ENCODE measurements at places on chromosomes 5 and 9. TPM values are rescaled to one million over a fixed set of nuclear protein-coding genes. Genes with fewer than 3 reads are reported as not detected.

Gene NSG2
- not detected for total RNA-seq

Gene TIFAB
- not detected for total RNA-seq

Gene ZNG1A
- total RNA-seq: 46.7 TPM

Gene TMEFF1
- 45.8 TPM for total RNA-seq

Gene GFI1B
- total RNA-seq: not detected

Gene RUSC2
- 22.3 TPM for total RNA-seq

Gene TLX3
- total RNA-seq: 0.23 TPM

Gene RGS7BP
- 0.23 TPM for total RNA-seq

Gene KIAA1958
- 15.1 TPM for total RNA-seq

DNA sequence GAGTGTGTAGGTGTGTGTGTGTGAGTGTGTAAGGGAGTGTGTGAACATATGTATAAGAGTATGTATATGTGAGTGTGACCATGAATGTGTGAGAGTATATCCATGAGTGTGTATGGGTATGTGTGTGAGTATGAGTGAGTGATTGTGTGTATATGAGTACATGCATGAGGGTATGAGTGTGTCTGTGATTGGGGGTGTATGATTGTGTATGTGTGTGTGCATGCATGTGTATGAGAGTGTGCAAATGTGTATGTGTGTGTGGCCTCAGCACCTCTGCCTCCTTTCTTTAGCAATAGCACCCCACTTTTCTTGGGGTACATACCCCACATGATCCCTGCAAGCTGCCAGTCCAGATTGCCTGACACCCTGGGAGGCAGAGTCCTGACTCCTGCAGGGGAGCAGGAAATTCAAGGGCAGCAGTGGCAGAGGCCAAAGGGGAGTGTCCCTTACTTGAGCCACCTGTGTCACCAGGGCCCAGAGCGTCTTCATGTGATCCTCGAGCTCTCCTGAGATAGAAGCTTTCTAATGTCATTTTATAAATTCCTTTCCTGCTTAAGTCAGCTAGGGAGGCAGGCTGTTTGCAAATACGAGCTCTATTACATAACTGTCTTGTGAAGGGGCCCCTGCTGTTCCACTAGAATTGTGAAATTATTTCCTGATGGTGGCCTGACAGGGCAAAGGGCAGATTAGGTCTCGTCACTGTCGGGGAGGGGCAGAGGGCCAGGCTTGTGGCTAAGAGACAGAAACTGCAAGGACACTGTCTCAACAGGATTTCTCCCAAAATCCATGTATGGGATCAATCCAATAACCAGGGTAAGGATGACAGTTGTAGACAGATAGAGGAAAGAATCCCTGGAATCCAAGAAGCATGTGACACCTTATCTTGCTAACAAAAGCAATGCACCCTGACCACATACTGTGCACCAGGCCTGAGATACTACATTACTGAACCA, 389.1 kb downstream of the GADD45G start:
- DNase-seq: no peak

DNA sequence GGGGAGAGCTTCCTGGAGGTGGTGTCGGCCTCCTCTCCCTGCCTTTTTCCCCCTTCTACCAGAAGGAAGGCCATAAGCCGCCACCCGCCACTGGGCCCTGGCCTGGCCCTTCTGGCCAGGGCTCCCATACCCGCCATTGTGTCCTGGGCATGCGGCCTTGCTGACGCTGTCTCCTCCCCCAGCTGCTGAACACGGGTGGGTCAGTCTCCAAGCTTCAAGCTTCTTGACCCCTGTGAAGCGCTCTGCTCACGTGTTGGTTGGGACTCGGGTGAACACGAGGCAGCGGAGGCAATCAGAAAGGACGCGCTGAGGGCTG, 24.2 kb upstream of the UBAC1 start:
- DNase-seq: no peak

- DNase-seq: no peak
Observed at GRCh38 chr5:64160201-64160600, 5.4 kb upstream of the RNF180 start.

- no peak for DNase-seq
Observed at GRCh38 chr5:122173474-122174415, 44.4 kb downstream of the ZNF474 start.

- no peak for DNase-seq
Observed at GRCh38 chr5:80239680-80240367, 16.0 kb downstream of the SERINC5 start.

- no peak for DNase-seq
Observed at GRCh38 chr9:29006628-29007027, 1433.3 kb upstream of the C9orf72 start.

DNA sequence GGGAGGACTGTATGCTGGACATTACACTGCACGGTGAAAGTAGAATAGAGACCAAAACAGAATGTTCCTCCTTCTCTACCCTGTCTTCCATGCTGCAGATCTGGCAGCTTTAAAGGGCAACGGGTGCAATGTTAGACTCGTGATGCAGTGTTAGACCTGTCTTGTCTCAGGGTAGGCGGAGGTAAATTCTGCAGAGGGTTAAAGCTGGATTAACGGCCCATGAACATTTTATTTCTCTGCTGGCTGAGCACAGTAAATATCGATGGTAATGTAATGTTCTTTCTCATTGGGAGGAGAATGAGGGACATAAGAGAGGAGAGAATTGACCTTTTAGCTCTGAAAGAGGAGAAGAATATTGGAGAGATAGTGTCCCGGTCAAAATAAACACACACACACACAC, 178.9 kb downstream of the NMUR2 start:
- DNase-seq: no peak

- DNase-seq: no peak
Observed at GRCh38 chr5:16961131-16961530, 25.0 kb upstream of the MYO10 start.

GRCh38 chr5:133754575-133755169, 142.3 kb upstream of the FSTL4 start:
- peak; percentile 60 for DNase-seq

- DNase-seq: peak; percentile 36
Observed at GRCh38 chr5:126339215-126339805, 83.9 kb upstream of the GRAMD2B start.

- DNase-seq: no peak
Observed at GRCh38 chr9:105005186-105005585, 77.2 kb upstream of the ABCA1 start.

DNA sequence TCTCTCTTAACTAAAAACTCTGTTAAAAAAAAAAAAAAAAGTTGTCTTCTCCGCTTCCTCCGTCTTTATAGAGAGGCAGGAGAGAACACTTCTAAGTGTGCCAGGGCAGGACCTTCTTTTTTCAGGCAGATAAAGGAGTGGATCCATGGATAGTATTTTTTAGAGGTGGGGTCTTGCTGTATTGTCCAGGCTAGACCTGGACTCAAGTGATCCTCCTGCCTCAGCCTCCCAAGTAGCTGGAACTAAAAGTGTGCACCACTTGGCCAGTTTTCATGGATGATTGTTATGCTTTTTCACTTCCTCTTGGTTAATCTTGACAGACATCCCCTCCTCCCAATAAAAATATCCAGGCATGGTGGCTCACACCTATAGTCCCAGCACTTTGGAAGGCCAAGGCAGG, 20.0 kb upstream of the GNE start:
- DNase-seq: no peak

- no peak for DNase-seq
Observed at GRCh38 chr5:60446917-60447316, 253.0 kb downstream of the DEPDC1B start.

DNA sequence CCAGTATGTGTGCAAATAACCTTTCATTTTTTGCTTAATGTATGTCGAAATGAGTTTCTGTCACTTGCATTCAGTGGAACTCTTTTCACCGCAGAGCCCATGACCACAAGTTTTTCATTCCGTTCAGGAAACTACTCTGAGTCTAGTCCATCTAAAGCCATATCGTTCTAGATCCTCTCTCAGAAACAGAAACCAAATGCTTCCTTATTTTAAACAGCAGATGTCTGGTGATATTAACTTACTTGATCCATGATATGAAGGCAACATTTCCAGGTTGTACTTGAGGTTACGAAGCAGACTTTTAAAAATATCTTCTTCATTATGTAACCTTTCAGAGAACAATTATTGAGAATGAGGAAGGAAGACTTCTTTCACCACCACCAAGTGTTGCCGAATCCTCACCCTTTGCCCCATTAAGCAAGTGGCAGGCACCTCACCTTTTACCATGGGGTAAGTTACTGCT, 72.4 kb upstream of the GNAQ start:
- no peak for DNase-seq

GRCh38 chr5:80919678-80920196, 40.4 kb upstream of the RASGRF2 start:
- no peak for DNase-seq

DNA sequence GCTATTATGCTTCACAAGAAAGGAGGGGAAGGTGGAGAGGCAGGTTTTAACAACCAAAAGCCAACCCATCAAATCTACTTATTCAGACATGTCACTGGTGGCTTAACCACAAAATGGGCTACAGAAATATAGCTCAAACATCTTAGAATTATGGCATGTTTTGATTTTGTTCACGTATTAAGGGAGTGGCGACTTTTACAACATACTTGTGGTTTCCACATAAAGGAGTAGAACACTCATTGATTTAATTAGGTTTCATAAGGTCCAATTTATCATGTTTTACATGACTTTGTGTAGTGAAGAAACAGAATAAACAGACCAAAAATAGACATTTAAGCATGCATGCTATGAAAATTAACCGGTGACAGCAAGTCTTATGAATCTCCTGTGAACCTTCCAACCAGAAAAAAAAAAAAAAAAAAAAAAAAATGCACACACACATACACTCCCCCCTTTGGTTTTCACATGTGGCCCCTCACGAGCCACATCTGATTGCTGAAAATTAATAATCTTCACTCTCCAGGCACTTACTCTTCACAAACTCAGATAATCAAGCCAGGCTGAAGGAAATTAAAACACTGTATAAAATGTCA, 5.4 kb downstream of the ZNF608 start:
- no peak for DNase-seq

DNA sequence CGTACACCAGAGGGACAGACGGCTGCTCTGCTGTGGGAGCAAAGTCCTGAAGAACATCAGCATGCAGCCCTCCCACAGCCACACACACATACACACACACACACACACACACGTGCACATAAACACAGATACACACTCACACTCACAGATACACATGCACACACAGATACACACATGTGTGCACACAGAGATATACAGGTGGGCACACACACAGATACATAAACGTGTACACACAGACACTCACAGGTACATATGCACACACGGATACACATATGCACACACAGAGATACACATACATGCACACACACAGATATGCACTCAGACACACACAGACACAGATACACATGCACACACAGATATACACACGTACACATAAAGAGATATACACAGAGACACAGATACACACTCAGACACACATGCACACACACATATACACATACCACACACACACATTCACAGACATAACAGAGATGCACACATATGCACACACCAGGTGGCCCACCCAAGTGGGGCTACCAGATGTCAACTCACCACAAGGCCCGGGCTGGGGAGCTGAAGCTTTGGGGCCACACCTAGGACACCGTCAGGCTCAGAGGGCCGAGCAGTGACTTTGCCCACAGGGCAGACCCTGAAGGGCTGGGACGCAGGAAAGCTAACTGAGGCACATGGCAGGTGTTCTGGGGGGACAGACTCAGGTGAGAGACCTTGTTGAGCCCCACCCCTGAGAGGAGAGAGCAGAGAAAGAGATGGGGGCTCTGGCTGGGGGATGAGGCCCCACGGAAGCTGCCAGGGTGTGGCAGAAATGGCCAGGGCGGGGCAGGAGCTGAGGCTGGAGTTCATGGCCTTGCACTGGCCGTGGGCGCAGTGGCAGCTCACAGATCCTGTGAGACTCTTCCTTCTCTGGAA, 148.6 kb upstream of the PPP1R26 start:
- no peak for DNase-seq

DNA sequence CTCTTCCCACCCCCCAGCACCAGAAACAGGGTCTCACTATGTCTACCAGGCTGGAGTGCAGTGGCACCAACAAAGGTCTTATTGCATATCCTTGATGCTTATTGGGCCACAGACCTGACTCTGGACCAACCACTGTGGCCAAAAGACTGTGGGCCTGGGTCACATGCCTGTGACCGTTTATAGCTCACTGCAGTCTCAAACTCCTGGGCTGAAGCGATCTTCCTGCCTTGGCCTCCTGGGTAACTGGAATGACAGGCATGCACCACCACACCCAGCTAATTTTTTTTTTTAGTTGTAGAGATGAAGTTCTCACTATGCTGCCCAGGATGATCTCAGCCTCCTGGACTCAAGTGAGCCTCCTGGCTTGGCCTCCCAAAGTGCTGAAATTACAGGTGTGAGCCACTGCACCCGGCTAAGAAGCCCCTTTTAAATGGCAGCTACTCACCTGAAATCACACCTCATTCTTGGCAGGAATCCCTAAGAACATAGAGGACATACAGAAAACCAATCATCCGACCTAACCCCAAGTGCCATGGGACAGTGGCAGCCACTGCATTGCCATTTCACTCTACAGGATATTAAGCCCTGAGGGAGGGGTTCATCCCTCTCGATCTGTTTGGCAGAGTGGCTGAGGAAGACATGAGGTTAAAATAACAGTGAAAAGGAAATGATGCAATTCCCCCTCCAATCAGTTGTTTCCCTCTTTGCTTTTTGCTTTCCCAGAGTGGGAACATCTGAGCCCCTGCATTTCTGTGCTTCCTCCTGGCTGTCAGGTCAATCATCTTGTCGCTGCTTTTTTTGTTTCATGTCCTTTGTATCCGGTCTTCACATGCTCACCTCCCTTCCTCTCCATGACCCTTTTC, 74.6 kb downstream of the LRRC70 start:
- no peak for DNase-seq

DNA sequence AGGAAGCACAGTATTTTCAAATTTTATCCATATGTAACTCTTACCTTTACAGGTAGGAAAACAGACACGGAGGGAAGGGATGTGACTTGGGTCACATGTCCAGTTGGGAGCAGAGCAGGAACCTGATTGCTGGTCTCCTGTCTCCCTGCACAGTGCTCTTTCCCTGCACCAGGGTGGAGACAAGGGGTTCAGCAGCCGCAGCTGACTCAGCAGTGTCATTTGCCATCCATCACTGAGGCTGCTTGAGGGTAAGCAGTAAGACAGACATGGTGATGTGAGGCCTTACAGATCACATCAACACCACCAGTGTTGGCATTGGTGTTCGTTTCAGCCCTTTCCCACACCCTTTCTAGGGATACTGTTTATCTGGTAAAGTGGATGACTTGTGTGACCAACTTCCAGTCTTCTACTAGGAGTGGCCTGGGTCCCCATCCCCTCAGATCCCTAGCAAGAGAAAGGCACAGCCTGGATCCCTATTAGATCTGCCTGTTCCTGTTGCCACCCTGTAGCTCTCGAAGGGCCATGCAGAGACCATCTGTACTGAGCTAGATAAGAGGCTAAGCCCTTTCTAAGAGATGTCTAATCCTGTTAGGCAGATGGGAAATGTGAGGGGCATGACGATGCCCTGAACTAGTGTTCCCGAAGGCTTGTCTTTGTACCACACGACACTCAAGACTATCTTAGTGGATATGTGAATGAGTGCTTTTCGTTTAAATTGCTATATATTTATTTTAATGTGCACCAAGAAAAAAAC, 29.1 kb downstream of the FRMPD1 start:
- no peak for DNase-seq

DNA sequence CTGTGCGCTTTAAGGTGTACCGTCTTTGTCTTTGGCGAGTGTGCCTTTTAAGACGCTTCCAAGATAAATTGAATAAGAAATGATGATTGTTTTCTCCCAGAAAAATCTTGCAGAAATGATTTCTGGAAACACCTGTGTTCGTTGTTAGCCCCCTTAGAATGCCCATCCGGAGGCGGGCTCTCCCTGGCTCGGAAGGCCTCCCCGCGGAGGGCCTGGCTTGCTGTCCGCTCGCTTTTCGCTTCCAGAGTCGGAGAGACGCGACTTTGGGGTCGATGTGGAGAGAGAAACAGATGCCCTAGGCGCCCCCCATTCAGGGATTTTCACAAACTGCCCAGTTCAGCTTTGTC, 23.9 kb downstream of the LECT2 start:
- DNase-seq: peak; percentile 18

All from endothelial cell (in vitro differentiated cells).